Subcutaneous preadipocyte (primary cell): ENCODE measurements at places on chromosomes 1 and 21. TPM values are rescaled to one million over a fixed set of nuclear protein-coding genes. Genes with fewer than 3 reads are reported as not detected.

HOOK1 gene
- not detected in 2 replicates for total RNA-seq

FNDC10 gene
- total RNA-seq: 3.1 and 7.3 TPM in 2 replicates

IRF6 gene
- not detected in 2 replicates for total RNA-seq

VSIG8 gene
- not detected in 2 replicates for total RNA-seq

LCA5L gene
- total RNA-seq: 1.2 and 1.5 TPM in 2 replicates

GNAI3 gene
- total RNA-seq: 14.0 and 16.6 TPM in 2 replicates

SLAMF9 gene
- total RNA-seq: not detected in 2 replicates

TAL1 gene
- total RNA-seq: not detected in 2 replicates

LENEP gene
- not detected in 2 replicates for total RNA-seq

OXCT2 gene
- total RNA-seq: 1.6 and 1.8 TPM in 2 replicates

MXRA8 gene
- 243 and 326 TPM in 2 replicates for total RNA-seq

TAS1R2 gene
- not detected in 2 replicates for total RNA-seq

CASQ2 gene
- total RNA-seq: not detected in 2 replicates

TAS1R1 gene
- total RNA-seq: under 0.01 TPM in 1 of 2 replicates, not detected in the other

AGT gene
- 0.73 TPM in 1 of 2 replicates, not detected in the other for total RNA-seq

RIPK4 gene
- under 0.01 TPM in 1 of 2 replicates, not detected in the other for total RNA-seq

NUP210L gene
- under 0.01 TPM in 2 replicates for total RNA-seq

TFF3 gene
- total RNA-seq: 0.37 TPM in 1 of 2 replicates, not detected in the other

TMEM125 gene
- total RNA-seq: not detected in 2 replicates

METTL13 gene
- 17.6 and 24.2 TPM in 2 replicates for total RNA-seq
